ENCODE measurements at places on chromosomes 2 and 18.

DNA sequence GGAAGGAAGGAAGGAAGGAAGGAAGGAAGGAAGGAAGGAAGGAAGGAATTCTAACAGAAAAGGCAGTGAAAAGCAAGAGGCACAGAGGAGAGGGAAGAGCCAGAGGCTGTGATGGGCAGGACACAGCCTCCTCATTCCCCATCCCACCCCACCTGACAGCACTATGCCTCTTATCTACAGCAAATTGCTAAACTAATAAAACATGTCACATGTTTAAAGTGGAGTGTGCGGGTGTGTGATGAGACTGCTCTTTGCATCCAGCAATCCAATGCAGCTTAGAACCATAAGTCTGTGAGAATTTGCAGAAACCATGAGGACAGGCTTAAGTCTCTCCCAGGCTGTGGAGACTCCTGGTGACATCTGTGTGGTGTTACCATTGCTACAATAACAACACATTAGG lies 108.4 kb upstream of the ALK start:
- no peak for DNase-seq

- no peak for DNase-seq
These were observed 49.1 kb downstream of the HDAC4 start for GRCh38 chr2:239351687-239352086.

DNA sequence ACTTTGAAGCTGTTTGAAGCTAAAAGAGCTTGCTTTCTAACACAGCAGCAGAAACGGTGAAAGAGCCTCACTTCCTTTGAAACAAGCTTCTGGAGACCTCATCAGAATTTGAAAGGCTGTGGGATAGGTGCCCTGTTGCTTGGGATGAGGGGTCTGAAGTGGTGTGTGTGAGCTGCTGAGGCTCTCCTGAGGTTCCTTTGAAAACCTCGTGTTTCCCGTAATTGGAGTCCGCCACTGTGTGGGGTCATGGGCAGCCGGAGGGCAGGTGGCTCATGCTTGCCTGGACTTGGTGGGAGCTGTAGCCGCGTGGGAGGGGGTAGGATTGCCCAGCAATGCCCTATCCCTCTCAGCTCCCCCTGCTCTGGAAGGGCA lies 34.4 kb downstream of the CABLES1 start:
- DNase-seq: no peak

- no peak for DNase-seq
These were observed 2.0 kb upstream of the AQP4 start for GRCh38 chr18:26867471-26867870.

- no peak for DNase-seq
These were observed 20.4 kb upstream of the PDIA6 start for GRCh38 chr2:10833021-10833420.

GRCh38 chr2:225182126-225182525 lies 139.9 kb upstream of the DOCK10 start:
- DNase-seq: no peak

DNA sequence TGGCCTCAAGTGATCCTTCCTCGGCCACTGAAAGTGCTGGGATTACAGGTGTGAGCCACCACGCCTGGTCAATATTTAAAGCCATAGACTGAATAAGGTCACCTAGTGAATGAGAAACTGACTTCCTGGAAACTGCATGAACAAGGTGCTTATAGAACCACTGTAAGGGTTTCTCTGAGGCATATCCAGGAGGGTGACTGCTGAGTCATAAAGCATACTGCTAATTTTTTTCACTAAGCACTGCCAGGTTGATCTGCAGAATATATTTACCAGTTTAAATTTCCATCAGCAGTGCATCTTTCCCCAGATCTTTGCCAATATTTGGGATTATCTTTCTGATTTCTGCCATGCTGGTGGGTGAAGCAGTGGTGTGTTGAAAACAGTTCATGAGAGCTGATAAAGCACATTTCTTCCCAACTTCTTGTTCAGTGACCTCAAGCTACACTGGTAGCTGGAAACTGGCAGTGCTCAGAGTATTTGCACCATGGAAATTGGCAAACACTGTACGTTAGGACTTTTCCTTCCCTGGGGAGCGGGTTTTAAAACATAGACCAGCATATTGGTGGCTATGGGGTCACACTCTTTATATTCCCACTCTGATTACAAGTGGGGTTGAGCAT lies 4.2 kb upstream of the CLIP4 start:
- no peak for DNase-seq

- no peak for DNase-seq
These were observed 632 bp downstream of the AFTPH start for GRCh38 chr2:64524604-64525316.

DNA sequence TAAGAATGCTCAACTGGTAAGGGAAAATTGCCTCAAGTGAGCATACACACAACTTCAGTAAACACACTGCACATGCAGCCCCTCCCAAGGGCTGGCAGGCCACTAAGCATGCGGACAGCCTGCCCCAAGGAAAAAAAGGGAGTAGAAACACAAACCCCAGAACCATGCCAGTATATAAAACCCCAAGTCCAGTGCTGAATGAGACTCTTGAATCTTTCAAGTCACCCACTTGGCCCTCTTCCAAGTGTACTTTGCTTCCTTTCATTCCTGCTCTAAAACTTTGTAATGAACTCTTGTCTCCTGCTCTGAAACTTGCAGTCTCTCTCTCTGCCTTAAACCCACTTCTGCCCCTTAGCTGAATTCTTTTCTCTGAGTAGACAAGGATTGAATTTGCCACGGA lies 736.4 kb downstream of the RNF144A start:
- no peak for DNase-seq

GRCh38 chr2:10884574-10884975 lies 27.2 kb upstream of the KCNF1 start:
- no peak for DNase-seq

- DNase-seq: no peak
These were observed 1287.8 kb upstream of the TMEFF2 start for GRCh38 chr2:193482557-193482956.

- no peak for DNase-seq
These were observed 1238.0 kb upstream of the NRXN1 start for GRCh38 chr2:52269696-52270485.

DNA sequence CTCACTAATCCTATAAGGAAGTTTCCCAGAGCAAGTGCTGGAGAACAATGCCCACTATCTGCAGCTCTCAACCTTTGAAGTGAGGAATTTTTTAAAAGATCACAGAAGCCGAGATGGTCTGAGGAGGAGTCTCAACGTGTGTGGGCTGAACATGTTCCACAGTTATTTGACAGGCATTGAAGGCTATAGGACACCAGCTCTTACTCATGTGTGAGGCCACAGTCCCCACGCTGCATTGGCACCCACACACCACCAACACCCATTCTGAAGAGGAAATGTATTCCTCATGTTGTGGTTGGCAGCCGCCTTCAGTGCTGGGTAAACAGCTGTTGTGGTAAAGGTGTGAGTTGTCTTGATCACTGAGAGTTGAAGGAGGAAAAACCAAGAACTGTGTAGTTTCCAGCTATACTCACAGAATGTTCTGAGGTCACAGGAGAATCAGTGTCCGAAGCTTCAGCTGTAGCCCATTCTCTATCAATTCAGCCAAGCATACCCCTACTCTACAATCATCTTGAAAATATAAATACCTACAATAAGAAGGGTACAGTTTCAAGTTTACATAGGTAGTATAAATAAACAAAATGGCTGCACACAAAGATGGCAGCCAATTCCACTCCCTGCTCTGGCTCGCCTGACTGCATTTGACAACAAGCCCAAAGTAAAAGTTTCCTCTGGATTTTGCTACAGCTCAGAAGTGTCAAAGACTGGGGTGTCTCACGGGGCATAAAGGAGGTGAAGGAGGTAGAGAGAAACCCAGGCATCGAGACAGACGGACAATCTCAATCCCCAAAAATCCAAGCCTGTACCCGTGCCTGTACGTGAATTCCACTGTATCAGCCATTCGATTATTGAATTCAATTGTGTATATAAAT lies 12.1 kb downstream of the CD226 start:
- DNase-seq: no peak

- no peak for DNase-seq
These were observed 1.3 kb upstream of the KCMF1 start for GRCh38 chr2:84969511-84970209.

DNA sequence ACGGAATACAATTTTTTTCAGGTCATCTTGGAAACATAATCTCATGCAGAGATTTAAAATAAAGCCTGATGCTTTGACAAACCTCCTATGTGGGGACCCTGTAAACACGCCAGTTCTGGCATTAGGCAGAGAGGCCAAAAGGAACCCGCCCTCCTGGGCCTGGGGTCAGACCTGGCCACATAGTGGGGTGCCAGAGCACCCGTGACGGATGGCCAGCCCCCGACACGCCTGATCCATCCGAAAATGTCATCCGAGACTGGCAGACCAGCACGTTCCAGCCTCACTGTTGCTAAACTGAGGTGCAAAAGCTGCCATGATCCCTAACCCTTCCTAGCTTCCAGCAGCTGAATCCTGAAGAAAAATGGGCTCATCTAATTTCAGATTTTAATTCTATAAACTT lies 222.6 kb upstream of the SALL3 start:
- DNase-seq: no peak

DNA sequence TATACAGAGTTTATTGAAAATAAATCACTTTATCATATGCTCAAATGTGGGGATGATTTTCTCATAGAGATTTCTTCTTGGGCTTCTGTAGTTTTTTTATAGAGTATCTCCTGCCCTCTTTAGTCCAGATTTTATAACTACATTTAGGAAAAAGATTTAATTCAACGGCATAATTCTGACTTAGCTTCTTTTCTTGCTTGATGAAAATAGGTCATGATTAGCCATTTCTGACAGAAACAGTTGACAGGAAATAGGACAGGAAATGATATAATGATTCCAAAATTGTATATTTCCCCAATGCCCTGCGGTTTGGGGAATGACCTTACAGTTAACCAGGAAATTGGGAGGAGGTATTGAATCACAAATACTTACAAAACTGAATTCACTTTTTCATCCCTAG lies 1531.9 kb upstream of the ACVR2A start:
- no peak for DNase-seq

- DNase-seq: no peak
These were observed 37.9 kb downstream of the EHD3 start for GRCh38 chr2:31271851-31272267.

- DNase-seq: no peak
These were observed 14.8 kb upstream of the BIN1 start for GRCh38 chr2:127121776-127122176.

- no peak for DNase-seq
These were observed 99.6 kb upstream of the MAP2 start for GRCh38 chr2:209324281-209324680.

DNA sequence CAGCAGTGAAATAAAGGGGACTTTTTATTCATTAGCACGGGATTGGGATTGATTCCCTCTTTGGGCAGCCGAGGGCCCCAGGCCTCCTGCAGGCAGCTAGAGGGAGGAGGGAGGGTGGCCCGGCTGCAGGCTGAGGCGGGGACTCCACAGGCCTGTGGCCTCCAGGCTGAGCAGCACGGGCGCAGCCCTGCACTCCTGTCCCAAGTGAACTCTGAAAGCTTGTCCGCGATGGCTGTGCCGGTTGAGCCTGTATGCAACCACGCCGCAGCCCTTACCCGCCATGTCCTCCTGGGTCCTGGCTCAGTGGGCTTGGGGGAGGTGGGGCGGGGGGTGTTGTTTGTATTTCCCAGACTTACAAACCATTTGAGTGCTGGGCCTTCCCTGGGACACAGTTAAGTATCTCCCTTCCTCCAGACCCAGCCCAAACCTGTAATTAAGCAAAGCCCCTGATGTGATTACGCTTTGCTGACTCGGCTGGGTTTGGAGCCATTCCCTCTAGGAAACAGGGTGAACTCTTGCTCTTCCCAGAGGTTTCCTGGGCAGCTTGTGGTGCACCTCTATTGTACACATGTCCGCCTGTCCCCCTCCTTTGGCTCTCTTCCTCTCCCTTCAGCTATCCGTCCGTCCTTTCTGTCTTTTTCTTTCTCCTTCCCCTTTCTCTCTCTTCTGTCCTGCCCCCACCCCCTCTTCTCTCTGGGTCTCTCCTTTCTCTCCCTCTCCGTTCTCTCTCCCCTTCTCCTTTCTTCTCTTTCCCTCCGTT lies 5.3 kb downstream of the GLI2 start:
- DNase-seq: no peak
